Glomerular endothelial cell (primary cell): ENCODE measurements at places on chromosomes 3 and 15. TPM values are rescaled to one million over a fixed set of nuclear protein-coding genes. Genes with fewer than 3 reads are reported as not detected.

PDCD10 gene
- total RNA-seq = 65.2 and 75.2 TPM in 2 replicates

MB21D2 gene
- total RNA-seq = 9.0 and 14.1 TPM in 2 replicates

COL7A1 gene
- total RNA-seq = 20.0 and 25.0 TPM in 2 replicates

- no peak for DNase-seq
Measured at GRCh38 chr15:58622877-58623276, 126.6 kb downstream of the ADAM10 start.

DNA sequence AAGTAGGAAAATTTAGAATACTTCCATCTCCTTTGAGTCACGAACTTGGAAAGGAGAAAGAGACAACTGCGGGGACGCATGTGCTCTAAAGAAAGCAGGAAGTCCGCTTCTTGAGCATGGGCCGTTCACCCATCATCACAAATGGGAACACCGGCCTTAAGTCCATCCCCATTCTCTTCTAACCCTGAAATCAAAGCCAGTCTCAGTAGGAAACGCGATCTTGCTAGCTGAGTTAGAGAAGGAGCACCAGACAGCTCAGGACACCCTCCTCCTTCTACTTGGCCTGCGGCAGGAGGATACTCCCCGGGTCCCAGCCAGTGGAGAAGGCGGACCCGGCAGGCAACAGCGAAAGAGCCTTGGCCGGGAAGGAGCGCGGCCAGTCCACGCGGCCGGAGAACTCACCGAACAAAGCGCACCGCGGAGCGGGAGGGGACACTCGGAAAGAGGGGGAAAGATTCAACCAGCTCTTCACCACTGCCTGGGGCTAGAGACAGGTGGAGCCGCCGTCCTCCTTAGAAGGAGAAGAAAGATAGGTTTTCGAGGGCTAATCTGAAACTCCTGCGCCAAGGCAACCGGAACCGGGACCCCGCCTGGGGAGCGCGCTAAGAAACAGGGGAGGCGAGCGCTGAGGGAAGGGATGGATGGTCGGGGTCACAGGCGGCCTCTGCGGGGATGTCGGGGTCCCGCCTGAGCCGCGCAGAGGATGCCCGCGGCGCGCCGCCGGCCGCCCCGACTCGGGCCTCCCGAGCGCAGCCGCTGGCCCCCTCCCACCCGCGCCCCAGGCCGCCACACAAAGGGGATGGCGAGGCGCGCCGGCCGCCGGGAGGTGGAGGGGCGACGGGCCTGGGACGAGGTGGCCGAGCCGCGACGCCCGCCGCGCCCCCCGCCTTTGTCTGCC is 818 bp downstream of the SLC4A7 start:
- DNase-seq = no peak

DNA sequence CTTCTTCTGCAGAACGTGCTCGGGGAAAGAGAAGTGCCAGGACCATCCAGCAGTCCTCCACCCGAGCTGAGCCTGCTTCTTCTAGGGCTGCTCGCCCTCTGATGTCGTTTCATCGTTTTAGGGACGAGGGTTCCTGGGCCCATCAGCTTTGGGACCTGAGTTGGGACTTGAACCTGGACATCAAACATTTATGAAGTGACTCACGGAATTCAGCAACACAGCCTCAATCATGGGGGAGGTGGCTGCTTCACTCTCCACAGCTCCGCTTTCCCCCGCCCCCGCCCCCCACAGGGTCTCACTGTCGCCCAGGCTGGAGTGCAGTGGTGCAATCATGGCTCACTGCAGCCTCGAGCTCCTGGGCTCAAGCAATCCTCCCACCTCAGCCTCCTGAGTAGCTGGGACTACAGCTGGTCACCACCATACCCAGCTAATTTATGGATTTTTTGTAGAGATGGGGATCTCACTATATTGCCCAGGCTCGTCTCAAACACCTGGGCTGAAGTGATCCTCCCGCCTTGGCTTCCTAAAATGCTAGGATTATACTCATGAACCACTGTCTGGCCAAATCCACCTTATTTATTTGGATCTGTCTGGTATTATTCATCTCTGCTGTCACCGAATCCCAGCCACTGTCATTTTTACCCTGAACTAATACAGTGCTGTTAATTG is 725 bp upstream of the SCAMP2 start:
- DNase-seq = no peak

GRCh38 chr15:74696398-74696729 is 540 bp upstream of the EDC3 start:
- DNase-seq = no peak
